ENCODE measurements at places on chromosomes 12 and 14.
A peak's percentile ranks its signal among the peaks of the same experiment; 100 is the strongest.

DNA sequence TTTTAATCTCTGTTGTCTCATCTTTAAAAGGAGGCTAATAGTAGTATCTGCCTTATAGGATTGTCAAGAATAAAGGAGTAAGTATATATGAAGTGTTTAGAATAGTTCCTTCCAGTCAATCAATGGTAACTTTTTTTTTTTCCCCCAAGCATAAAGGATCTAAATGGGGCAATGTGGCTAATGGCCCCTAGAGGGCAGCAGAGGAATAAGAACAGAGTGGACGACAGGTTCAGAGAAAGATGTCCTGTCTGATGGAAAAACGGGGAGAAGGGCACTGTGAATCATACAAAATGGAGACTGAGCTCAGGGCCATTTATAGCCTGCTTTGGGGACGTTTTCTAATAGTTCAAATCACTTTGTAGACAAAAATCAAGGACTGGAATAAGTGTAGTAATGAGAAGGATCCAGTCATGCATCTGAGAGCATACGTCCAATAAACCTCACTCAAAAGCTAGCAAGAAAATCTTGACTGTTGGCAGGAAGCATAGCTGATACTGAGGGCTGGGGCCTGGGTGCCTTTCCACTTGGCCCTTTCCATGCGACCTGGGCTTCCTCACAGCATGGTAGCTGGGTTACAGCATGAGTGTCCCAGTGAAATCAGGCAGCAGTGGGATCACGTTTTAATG lies 51.3 kb downstream of the IFNG-AS1 start:
- H3K36me3 ChIP-seq: peaks cover 3% of the 10 kb centered on the region
- peak; percentile 56 for DNase-seq
- H3K27ac ChIP-seq: peak overlapping the region; percentile 3
- no peaks in the 10 kb centered on the region for H3K27me3 ChIP-seq

DNA sequence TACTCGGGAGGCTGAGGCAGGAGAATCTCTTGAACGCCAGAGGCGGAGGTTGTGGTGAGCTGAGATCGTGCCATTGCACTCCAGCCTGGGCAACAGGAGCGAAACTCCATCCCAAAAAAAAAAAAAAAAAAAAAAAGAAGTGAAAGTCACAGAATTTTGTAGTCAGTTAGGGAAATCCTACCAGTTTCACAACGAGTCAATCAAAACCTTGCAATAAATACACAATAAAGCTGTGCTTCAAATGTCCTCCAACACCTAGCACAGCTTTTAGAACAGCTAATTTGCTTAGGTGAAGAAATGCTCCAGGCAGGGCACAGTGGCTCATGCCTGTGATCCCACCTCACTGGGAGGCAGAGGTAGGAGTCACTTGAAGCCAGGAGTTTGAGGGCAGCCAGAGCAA lies 112.8 kb upstream of the ATF7IP start:
- no peak overlapping the region for H3K4me3 ChIP-seq
- H3K27me3 ChIP-seq: no peaks in the 10 kb centered on the region
- H3K36me3 ChIP-seq: no peaks in the 10 kb centered on the region
- peaks cover 21% of the 10 kb centered on the region for H3K4me1 ChIP-seq

DNA sequence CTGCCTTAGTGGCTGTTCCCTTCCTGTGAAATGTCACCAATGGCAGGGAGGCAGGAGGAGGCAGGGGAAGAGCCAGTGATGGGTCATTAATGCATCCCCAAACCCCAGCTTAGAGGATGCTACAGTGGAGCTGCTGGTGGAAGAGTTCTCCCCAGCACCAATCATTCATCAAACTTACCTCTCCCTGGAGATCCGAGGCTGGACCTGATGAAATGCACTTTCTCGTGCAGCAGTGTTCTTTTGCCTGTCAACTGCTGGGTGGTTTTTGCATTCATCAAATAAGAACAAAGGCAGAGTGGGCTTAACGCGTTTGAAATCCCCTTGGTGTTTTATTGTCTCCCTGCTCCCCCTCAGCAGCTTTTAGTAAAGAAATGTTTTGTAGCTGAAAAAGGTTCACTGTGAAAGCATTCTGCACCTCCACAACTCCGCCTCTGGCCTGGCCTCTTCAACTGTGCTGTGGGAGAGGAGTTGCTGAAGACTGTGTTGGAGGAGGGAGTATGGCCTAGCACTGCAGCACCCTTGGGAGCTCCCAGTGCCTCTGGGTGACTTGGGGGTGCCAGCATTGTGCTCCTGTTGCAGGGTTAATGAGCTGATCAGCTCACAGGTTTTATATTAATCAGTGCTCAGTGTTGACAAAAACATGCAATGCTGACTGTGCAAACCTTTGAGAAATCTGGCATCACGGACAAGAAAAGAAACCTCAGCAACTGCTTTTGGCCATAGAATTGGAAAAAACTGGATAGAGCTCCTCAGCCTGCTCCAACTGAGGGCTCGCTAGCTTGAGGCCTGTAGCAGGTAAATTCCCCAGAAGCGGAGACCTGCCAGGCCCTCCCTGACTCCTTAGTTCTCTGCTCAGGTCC lies 14.4 kb downstream of the TSPAN9 start:
- no peaks in the 10 kb centered on the region for H3K4me1 ChIP-seq
- H3K36me3 ChIP-seq: peaks cover 3% of the 10 kb centered on the region
- H3K27ac ChIP-seq: no peak overlapping the region

GRCh38 chr14:25050269-25051150 lies 563 bp upstream of the STXBP6 start:
- peaks cover 3% of the 10 kb centered on the region for H3K4me1 ChIP-seq
- no peak for DNase-seq
- H3K27me3 ChIP-seq: peaks cover 33% of the 10 kb centered on the region
- H3K27ac ChIP-seq: no peak overlapping the region

DNA sequence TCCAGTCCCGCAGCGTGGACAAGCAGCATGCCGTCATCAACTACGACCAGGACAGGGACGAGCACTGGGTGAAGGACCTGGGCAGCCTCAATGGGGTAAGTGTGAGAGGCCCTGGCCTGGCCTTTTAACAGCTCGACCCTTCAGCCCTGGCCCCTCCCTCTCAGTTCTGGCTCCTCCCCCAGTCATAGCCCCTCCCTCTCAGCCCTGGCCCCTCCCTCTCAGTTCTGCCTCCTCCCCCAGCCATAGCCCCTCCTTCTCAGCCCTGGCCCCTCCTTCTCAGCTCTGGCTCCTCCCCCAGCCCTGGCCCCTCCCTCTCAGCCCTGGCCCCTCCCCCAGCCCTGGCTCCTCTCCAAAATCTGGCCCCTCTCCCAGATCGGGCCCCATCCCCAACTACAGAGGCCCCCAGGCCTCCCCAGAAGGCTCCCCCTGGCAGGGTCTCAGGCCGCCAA lies 11.2 kb downstream of the CEP170B start:
- no peak overlapping the region for H3K4me3 ChIP-seq
- peaks cover 15% of the 10 kb centered on the region for H3K4me1 ChIP-seq
- no peak overlapping the region for H3K27ac ChIP-seq
- DNase-seq: no peak

DNA sequence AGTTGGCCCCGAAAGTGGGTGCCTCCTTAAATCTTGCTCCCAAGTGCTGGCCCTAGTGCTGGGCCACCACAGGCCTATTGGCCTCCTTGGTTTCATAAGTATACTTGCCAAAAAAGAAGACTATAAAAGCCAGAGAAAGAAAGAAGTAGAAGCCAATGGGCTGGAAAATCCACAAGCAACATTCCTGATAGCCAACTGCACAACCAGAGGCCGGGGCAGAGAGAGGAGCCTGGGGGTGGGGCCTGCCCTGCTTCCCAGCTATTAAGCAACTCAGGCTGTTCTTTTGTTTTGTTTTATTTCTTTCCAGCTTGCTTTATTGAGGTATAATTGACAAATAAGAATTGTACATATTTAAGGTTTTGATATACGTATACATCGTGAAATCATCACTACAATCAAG lies 177.2 kb upstream of the NTF3 start:
- H3K4me1 ChIP-seq: no peaks in the 10 kb centered on the region
- no peak overlapping the region for H3K27ac ChIP-seq
- H3K4me3 ChIP-seq: no peak overlapping the region
- DNase-seq: no peak
- no peaks in the 10 kb centered on the region for H3K36me3 ChIP-seq

GRCh38 chr14:89276424-89276975 lies 140.5 kb downstream of the FOXN3 start:
- peak; percentile 6 for DNase-seq
- H3K4me3 ChIP-seq: no peak overlapping the region
- peaks cover 29% of the 10 kb centered on the region for H3K4me1 ChIP-seq
- no peaks in the 10 kb centered on the region for H3K27me3 ChIP-seq
- H3K36me3 ChIP-seq: peaks cover 27% of the 10 kb centered on the region
- peak overlapping the region; percentile 81 for H3K27ac ChIP-seq

- DNase-seq: no peak
- H3K27me3 ChIP-seq: no peaks in the 10 kb centered on the region
- no peaks in the 10 kb centered on the region for H3K4me1 ChIP-seq
- no peak overlapping the region for H3K27ac ChIP-seq
- no peaks in the 10 kb centered on the region for H3K36me3 ChIP-seq
- H3K4me3 ChIP-seq: no peak overlapping the region
Measured at GRCh38 chr12:61687407-61687806, 572.8 kb upstream of the USP15 start.

Data from memory B cell (primary cell).